ENCODE measurements at places on chromosomes 12 and 14.
A peak's percentile ranks its signal among the peaks of the same experiment; 100 is the strongest.

DNA sequence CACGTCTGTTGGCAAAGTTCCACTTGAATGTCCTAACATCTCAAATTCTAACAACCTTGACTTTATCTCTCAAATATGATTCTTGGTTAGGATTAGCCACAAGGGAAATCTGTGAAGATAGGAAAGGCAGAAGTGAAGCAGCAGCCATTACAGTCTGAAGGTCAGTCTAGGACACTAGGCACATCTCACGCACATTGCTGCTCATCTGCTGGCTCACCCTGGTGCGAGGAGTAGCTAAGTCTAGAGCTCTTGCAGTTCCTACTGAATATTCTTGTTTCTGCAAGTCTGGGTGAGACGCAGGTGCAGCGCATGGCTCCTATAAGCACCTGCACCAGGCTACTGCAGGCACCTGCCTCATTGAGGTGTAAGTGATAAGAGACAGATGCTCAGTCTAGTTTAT, 6.4 kb upstream of the SLC25A3 start:
- DNase-seq = no peak

GRCh38 chr12:2483713-2484112, 311.1 kb upstream of the FKBP4 start:
- DNase-seq = no peak

- DNase-seq = no peak
These were observed 102.0 kb downstream of the ADGRD1 start for GRCh38 chr12:131055596-131056233.

- DNase-seq = no peak
These were observed 366.7 kb downstream of the BTG1 start for GRCh38 chr12:91778938-91779400.

GRCh38 chr12:39905152-39905551, 200.7 kb downstream of the SLC2A13 start:
- DNase-seq = no peak

DNA sequence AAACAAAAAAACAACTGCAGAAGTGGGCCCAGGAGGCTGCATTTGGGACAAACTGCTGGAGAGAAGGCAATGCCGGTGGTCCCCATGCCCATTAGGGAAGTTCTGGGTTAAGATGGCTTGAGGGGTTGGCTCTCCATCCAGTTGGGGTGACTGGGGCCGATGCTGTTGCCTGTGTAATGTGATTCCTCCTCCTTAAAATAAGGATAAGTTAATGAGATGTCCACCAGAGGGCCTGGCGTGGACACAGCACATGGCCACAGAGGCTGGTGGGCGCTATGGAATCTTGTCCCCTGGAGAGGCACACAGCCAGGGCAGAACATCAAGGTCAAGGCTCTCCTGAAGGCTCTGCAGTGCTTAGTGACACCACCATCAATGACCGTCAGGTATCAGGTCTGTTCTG, 1.0 kb upstream of the TESC start:
- DNase-seq = peak; percentile 52

GRCh38 chr12:130280742-130281141, 56.9 kb upstream of the PIWIL1 start:
- no peak for DNase-seq

DNA sequence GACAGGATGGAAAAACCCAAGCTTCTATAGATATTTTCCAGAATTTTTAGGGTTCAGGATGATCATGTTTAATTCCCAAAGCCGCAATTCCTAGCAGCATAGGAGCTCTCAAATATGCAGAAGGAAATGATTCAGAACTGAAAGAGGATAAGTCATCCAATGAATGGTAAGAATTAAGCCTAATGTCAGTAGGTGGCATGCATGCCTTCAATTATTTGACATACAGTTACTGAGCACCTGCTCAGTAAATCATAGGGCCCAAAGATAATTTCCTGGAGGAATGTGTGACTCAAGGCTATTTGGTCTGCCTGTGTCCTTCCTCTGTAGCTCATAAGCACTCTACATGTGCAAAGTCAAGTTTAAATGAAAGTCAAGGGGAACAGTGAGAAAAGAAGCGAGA, 116.8 kb upstream of the SLC38A4 start:
- no peak for DNase-seq

- DNase-seq = no peak
These were observed 30.0 kb downstream of the NCKAP5L start for GRCh38 chr12:49798248-49798647.

DNA sequence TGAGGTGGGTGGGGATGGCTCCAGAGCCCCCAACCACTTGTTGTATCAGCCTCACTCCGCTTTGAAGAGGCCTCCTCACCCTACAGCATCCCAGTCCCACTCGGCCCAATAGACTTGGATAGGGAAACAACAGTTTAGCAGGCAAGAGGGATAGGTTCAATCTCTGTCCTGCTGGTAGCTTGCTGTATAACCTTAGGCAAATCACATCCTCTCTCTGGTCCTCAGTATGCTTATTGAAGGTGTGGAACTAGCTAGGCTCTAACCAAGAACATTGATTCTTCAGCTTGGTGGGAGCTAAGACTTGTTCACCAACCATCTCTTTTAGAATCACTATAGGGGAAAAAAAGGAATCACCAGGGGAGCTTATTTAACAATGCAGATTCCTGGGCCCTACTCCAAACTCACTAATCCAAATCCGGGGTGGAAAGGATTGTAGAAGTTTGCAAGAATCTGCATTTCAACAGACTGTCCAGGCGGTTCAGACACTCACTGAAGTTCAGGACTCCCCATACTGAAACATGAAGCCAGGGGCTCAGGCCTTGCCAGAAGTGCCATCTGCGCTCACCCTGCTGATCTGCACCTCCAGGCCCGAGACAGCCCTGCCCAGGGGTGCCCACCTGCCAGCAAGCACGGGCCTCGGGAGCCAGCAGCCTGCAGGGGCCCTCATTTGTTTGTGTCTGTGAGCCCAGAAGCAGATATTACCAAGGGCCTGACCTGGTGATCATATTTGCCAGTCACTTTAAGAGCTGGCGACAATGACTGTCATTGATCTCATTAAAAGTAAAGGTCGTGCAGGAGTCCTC, 113.0 kb downstream of the ADCK1 start:
- no peak for DNase-seq

- no peak for DNase-seq
These were observed 244.9 kb upstream of the LRIG3 start for GRCh38 chr12:59164991-59165718.

DNA sequence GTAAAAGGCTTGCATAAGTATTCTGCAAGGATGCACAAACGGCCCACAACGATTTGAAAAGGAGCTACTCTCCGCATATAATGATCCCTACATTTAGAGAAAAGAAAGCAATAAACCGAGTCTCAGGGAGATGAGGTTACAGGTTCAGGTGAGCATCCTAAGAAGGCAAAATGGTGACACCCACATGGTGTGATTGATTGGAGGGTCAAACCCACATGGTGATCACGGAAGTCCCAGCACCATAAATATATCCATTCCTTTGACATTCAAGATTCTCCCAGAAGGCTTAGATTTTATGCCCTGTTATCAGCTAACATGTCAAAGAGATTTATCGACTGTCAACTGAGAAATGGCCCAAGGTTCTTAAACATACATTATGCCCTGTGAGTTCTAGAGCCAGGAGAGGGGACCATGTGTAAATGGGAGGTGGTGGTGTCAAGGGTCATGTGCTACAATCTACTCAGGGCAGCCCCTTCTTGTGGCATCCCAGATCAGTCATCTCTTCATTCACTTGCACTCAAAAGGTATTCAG, 282.2 kb downstream of the EMP1 start:
- no peak for DNase-seq

- DNase-seq = no peak
These were observed 60.0 kb downstream of the LIN52 start for GRCh38 chr14:74144789-74145188.

- DNase-seq = no peak
These were observed 2.8 kb downstream of the SLC5A8 start for GRCh38 chr12:101207086-101207780.

DNA sequence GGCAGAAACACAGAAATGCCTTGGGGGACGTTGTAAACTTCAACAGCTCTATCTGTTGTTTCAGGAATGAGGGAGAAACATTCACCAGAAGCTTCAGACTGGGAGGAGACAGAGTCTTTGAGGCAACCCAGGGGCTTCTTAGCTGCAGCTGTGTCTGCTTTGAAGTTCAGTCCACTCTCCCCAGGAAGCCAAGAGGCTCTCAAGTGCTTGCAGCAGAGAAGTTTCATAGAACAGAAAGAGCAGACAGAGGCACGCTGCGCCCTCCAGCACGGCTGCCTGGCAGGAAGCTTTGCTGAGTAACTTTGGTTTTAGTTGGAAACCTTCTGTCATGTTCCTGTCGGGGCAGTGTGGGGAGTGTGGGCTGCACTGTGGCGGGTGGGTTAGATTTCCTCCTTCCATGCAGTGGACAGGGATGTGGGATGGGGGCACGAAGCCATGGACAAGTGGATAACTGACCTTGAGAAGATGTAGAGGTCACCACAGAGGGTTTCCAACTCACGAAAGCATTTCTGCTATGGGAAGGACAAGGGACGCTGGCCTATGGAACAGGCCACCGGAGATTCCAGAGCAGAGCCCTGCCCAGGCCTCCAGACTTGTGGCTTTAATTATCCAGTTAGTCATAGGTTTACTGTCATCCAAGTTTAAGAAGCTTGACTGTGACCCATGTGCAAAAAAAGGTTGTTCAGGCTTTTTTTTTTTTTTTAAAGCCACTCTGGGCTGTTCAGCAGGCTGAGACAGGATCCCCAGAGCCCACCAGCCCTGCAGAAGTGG, 107.7 kb downstream of the ARF6 start:
- no peak for DNase-seq

- no peak for DNase-seq
These were observed 100.5 kb upstream of the TMCC3 start for GRCh38 chr12:94750864-94751263.

- DNase-seq = no peak
These were observed 76.1 kb downstream of the TBC1D30 start for GRCh38 chr12:64900540-64900939.

- DNase-seq = no peak
These were observed 204.0 kb downstream of the GRIN2B start for GRCh38 chr12:13777374-13777773.

DNA sequence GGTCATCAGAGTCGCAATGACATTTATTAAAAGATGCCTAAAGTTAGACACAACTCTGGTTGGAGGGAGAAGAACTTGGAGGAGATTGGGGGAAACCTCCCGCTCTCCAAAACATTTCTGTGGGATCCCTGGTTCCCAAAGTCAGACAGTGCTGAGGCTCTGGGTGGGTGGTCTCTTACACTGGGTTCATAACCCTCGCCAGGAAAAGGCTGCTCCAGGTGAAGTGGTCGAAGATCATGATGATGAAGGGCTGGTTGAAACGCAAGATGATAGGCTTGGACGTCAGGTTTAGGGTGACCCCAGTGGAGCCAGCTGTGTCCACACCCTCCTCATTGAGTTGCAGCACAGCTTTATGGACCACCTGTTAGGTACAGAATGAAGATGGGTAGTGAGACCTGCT, 11.2 kb upstream of the SERPINA10 start:
- DNase-seq = no peak

GRCh38 chr14:28608851-28609828, 157.4 kb upstream of the FOXG1 start:
- peak; percentile 4 for DNase-seq

- DNase-seq = no peak
These were observed 73.6 kb upstream of the DNM1L start for GRCh38 chr12:32605326-32606095.
